ENCODE measurements at places on chromosomes 2 and 18.

- DNase-seq: no peak
Observed at GRCh38 chr2:52340171-52340570, 1308.2 kb upstream of the NRXN1 start.

DNA sequence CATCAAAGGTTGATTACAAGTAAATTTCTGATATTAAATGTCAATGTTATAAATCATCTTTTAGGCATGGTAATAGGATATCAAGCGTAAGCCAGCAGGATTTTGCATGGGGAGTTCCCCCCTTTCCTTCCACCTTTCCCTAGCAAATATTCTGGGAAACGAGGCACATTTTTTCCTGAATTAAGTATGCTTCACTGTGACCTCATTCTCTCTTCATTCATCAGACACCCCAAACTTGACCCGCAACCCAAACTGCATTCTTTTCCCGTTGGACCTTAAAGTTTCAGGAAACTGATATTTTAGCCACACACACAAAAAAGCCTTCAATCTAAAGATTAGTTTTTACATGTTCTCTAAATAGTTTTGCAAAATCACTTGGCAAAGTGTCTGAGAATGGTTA lies 214.5 kb upstream of the CTAGE1 start:
- DNase-seq: no peak

DNA sequence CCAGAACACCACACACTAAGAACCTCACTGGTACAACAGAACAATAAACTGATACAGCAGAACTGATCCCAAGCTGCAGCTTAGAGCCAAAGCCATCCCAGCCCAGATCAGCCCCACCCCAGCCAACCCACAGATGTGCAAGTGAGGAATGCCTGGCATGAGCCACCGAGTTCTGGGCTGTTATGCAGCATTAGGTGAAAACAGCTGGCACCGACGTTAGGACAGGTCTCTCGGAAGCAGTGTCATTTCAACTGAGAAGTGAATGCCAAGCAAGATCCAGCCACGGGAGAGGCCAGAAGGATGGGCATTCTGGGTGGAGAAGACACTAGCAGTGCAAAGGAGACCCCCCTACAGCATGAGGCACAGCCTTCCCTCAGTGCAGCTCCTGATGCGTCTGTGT lies 38.9 kb downstream of the ADCY3 start:
- no peak for DNase-seq

DNA sequence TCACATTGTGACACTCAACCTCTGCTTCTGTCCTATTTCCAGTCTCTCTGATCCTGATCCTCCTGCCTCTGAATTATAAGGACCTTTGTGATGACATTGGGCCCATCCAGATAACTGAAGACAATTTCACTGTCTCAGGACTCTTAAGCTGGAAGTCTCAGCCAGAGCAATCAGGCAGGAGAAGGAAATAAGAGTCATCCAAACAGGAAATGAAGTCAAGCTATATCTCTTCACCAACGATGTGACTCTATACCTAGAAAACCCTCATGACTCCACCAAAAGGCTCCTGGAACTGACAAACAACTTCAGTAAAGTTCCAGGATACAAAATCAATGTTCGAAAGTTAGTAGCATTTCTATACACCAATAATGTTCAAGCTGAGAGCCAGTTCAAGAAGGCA lies 29.3 kb upstream of the TWIST2 start:
- DNase-seq: no peak

- DNase-seq: no peak
Observed at GRCh38 chr2:197191940-197192322, 118.6 kb downstream of the ANKRD44 start.

All from GM19239 (cell line).